ENCODE measurements at places on chromosomes 2 and 18. TPM values are rescaled to one million over a fixed set of nuclear protein-coding genes. Genes with fewer than 3 reads are reported as not detected.

Gene MC2R
- total RNA-seq = not detected

Gene ASB18
- total RNA-seq = not detected

Gene VWA3B
- not detected for total RNA-seq

Gene ALPG
- not detected for total RNA-seq

Gene THSD7B
- total RNA-seq = not detected

Gene HOXD3
- total RNA-seq = 3.4 TPM

Gene PARD3B
- 6.2 TPM for total RNA-seq

Gene EDAR
- total RNA-seq = not detected

Gene GPR75
- 2.9 TPM for total RNA-seq

Gene NIFK
- 32.0 TPM for total RNA-seq

Gene CNTNAP5
- not detected for total RNA-seq

Gene PIEZO2
- not detected for total RNA-seq

Gene B3GNT7
- under 0.01 TPM for total RNA-seq

Gene CPO
- total RNA-seq = 0.34 TPM

Gene LBX2
- total RNA-seq = 2.0 TPM

Gene XDH
- not detected for total RNA-seq

Gene TMEM182
- total RNA-seq = 1.5 TPM

Gene RAD51AP2
- total RNA-seq = not detected

Gene CNDP1
- total RNA-seq = not detected

Gene CRYGC
- total RNA-seq = not detected

Gene EFR3B
- 42.1 TPM for total RNA-seq

Gene SP140
- total RNA-seq = 0.46 TPM

Gene SCYGR7
- not detected for total RNA-seq

Gene GKN2
- not detected for total RNA-seq

Gene PRKAG3
- not detected for total RNA-seq

Gene SULT1C2
- total RNA-seq = 6.9 TPM

Gene NT5DC4
- not detected for total RNA-seq

Gene RTP5
- total RNA-seq = not detected

Gene SFT2D3
- 7.6 TPM for total RNA-seq

Gene KCNE4
- 4.8 TPM for total RNA-seq

Gene AGXT
- total RNA-seq = not detected

Gene TUBA3E
- not detected for total RNA-seq

Gene GREB1L
- total RNA-seq = 1.1 TPM
